ENCODE measurements at places on chromosomes 5 and 9.

DNA sequence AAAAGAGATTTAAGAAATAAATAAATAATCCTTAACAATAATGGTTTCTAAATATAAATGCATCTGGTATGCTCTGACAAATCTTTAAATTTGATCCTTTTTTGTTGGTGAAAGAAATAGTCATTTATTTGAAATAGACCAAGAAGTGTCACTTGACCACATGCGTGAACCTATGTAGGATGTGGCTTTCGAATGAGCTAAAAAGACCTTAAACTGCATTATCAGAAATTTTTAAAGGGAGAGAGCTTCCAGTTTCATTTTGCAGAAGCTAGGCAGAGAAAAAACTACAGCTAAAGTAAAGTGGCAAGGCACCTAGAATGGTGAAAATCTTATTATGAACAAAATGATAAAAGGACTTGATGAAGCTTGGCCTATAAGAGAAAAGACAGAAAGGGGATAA, 309.2 kb upstream of the EFNA5 start:
- DNase-seq: no peak

DNA sequence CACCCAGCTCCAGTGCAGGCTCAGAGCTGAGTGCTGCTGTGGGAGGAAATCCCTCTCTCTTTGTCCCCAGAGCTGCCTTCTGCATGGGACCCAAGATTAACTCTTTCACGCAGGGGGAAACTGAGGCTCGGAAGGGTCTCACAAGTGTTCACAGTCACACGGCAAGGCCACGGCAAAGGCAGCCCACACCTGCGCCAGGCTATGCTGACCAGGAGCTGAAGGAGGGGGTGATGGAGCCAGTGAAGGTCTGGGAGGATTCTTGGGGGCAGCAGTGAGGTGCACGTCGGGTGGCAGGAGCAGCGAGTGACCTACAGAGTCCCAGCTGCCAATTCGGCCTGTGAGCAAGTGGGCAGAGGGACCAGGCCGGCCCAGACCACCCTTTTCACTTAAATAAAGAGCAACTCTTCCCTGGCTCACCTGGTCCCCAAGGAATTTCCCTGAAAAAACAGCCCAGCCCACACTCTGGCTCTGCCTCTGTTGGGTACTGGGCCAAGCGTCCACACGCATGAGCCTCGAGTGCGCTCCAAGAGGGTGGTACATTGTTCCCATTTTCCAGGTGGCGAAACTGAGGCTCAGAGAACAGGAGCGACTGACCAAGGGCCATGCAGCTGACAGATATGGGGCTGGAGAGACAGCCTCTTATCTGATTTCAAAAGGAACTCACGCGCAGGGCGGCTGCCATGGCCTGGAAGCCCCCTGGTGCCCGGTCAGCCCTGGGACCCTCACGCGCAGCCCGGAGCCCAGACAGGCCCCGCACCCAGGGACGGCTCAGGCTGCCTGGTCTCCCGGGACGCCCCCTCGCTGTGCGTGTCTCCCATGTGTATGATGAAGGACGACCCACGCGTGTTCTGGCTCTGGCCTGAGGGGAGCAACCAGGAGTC, 28.2 kb downstream of the SARDH start:
- no peak for DNase-seq

DNA sequence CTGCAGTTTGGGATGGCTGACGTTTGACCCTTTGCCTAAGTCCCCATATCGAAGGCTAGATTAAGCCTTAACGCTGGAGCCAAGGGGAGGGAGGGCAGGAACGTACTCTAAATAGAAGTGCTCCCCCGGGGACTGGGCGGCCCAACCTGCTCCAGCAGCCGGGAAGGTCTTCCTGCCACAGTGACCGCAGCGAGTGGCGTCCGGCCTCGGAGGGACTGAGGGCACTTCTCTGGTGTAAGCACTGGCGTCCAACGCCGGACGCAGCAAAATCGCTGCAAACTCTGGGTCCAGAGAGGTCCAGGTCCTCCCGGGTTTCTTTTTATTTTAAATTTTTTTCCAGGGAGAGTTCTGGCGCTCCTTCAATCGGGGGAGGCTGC, 505 bp upstream of the ACER2 start:
- no peak for DNase-seq

DNA sequence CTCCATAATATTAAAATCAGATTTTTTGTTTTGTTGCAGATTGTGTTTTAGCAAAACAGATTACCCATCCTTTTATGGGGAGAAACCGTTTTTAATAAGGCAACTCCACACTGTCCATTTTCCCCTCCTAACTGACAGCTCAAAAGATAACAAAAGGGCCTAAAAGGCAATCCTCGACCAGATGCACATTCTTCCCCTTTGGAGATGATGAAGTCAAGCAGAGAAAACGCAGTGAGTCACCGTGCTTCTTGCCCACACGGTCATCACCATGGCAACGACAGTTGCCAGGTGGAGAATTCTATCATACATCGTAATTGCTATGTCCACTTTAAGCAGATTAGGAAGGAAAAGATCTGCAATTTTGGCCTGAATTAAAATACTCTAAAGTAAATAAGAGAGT, 96.4 kb downstream of the DIRAS2 start:
- peak; percentile 88 for DNase-seq

- no peak for DNase-seq
Observed at GRCh38 chr9:8346296-8346695, 546.7 kb upstream of the DMAC1 start.

DNA sequence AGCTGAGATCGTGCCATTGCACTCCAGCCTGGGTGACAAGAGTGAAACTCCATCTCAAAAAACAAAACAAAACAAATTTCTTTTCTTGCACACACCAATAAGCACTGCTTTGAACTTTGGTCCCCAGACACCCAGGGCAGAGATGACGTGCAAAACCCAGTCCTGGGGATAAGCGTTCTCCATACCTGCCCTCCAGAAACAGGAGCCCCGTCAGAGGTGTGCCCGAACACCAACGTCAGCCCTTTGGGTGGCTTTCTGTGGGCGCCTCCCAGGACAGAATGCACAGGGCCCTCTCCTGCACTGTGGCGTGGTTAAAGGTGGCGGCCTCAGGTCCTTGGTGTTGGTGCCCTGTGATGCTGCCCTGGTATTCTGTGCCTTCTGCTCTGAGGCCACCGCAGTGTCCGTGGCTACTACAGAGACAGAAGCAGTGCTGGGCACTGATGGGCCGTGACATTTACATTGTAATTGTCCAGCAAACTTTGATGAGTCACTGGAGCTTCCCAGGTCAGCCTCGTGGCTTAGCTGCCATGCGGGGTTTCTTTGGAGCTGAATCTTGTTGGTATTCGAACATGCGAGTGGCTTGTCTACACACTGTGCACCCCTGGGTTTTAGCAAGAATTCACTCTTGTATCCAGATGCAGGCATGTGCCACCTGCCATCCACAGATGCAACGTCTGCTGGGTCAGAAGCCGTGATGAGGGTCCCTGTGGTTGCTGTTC, 9.8 kb downstream of the PPP1R26 start:
- DNase-seq: no peak

DNA sequence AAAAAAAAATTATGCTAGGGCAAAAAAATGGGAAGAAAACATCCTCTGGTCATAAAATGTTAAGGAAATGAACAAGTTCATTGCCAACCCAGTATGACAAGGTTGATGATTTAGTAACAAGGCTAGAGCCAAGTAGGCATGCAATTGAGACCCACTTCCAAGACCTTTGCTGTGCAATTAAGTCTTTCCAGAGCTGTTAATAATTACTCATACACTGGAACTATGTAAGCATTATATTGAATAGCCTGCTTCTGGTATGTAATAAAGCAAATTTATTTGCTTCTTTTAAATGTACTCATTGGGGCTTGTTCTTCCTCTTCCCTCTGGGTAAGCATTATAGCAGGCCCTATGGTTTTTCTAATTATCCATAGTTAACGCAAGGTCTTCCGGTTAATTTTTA, 32.5 kb upstream of the SNAPC3 start:
- DNase-seq: no peak

- DNase-seq: no peak
Observed at GRCh38 chr9:2992427-2992826, 148.5 kb upstream of the PUM3 start.

DNA sequence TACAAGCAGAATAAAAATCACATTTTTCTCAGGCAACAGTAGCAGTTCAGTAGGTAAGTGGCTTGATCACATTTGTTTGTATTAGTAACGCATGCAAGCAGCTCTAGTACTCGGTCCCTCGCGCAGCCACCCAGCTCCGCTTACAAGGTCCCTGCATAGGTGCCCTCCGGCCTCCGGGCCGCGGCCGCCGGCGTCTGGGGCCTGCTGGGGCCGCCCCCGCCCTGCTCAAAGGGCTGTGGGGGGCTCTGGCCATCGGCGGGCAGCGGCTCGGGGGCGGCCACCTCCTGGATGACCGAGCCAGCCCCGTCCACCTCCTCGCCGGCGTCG, 50.2 kb upstream of the UBAC1 start:
- DNase-seq: no peak

- DNase-seq: no peak
Observed at GRCh38 chr5:91643797-91644196, 260.7 kb upstream of the ARRDC3 start.

- DNase-seq: no peak
Observed at GRCh38 chr9:79384501-79384900, 187.3 kb upstream of the TLE4 start.

- no peak for DNase-seq
Observed at GRCh38 chr9:99353408-99353807, 131.3 kb downstream of the SEC61B start.

DNA sequence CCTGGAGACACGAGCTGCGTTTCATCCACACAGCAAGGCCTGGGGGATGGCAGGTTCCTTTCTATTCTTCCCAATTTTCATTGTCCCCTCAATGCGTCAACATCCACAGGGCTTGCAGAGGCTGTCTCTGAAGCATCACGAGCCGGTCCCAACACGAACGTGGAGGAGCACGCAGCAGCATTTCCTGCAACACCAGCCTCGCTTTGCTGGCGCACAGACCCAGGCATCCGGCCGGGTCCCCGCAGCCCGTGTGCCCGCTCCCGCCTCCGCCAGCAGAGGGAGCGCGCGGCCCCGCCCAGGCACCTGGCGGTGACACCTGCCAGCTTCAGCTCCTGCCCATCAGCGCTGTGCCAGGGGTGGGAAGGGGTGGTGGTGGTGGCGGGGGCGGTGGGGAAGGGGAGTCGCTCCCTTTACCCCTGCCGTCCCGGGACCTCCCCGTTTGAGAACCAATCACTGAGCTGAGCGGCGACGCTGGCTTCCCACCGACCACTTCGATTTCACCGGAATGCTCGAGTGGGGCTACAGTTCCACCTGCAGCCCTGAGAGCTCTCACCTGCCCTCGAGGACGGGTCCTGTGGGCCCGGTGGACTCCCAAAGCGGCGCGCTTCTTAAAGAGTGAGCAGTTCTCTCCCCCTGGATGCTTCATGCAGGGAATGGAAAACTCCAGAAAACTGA, 464.5 kb downstream of the ICE1 start:
- no peak for DNase-seq

DNA sequence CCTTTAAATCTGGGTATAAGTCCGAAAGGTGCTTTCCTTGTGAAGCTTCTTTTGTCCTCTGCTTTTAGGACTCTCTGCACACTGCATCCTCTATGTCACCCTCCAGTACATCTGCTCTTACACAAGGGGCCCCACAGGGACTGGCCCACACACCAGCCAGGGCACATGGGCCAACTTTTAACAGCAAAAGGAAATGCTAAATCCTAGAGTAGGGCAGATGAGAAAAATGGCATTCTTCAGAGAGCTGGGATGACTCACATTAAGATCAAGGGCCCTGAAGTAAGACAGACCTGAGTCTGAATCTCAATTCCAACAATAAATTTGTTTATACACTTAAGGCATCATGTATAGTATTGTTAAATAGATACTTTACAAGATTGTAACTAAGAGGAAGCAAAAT, 40.3 kb upstream of the CDKN2B start:
- DNase-seq: no peak

GRCh38 chr5:170419643-170420042, 30.5 kb upstream of the KCNMB1 start:
- no peak for DNase-seq

- DNase-seq: no peak
Observed at GRCh38 chr9:133528876-133529241, 4.1 kb upstream of the MYMK start.

DNA sequence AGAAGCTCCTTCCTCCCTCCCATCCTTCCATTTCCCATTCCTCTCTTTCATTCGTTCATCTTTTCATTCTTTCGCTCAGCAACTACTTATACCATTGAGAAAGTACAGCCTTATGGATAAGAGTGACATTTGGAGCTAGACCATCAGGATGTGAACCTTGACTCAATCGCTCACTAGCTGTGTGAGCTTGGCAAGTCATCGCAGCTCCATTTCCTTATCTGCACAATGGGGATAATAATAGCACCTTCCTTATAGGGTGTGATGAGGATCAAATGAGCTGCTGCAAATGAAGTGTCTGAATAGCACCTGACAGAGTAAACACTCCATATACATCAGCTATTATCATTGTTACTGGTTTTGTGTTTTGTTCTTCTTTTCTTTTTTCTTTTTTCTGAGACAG, 28.1 kb upstream of the SYNPO start:
- DNase-seq: peak; percentile 77

DNA sequence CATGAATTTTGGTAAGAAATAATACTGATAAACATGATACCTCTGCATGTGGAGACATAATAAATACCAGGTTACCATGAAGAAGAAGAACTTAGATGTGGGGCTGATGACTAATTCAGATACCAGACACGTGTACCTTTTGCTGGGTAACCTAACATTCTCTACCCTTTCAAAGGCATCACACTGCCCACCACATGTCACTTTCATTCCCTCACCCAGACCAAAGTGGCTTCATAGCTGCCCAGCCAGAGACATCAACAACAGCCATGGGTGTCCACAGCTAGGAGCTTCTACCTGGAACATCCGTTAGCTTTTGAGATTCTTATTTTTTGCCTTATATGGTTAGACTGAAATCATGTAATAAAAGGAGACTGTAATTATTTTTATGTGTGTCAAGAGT, 396.8 kb downstream of the MED10 start:
- DNase-seq: no peak

GRCh38 chr9:125942125-125942524, 195.0 kb downstream of the PBX3 start:
- DNase-seq: no peak

GRCh38 chr5:176793343-176793699, 17.0 kb upstream of the UNC5A start:
- no peak for DNase-seq

DNA sequence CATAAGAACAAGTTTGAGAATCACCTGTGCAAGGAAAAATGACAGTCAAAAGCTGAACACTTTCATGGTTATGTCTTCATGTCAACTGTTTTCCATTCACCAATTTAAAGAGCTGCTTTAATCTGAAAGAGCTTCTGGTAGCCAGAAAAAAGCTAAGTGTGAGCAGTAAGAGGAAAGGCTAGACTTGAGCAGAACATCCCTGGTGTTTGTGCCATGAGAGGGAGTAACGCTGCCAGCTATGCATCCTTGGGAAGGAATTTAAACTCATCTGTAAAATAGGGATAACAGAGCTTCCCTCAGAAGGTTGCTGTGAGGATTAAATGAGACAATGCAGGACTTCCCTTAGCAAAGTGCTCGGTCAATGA, 193.7 kb downstream of the MAPKAP1 start:
- DNase-seq: no peak

- DNase-seq: no peak
Observed at GRCh38 chr9:89916001-89916597, 311.3 kb downstream of the GADD45G start.

GRCh38 chr5:122478741-122479442, 166.9 kb downstream of the SNCAIP start:
- DNase-seq: no peak

GRCh38 chr9:97559111-97559514, 57.6 kb downstream of the TMOD1 start:
- DNase-seq: no peak

- no peak for DNase-seq
Observed at GRCh38 chr5:177494346-177495195, 2.8 kb downstream of the PDLIM7 start.
